ENCODE measurements at places on chromosomes 5 and 9.

- no peak for DNase-seq
Observed at GRCh38 chr5:33817301-33817700, 74.5 kb downstream of the ADAMTS12 start.

DNA sequence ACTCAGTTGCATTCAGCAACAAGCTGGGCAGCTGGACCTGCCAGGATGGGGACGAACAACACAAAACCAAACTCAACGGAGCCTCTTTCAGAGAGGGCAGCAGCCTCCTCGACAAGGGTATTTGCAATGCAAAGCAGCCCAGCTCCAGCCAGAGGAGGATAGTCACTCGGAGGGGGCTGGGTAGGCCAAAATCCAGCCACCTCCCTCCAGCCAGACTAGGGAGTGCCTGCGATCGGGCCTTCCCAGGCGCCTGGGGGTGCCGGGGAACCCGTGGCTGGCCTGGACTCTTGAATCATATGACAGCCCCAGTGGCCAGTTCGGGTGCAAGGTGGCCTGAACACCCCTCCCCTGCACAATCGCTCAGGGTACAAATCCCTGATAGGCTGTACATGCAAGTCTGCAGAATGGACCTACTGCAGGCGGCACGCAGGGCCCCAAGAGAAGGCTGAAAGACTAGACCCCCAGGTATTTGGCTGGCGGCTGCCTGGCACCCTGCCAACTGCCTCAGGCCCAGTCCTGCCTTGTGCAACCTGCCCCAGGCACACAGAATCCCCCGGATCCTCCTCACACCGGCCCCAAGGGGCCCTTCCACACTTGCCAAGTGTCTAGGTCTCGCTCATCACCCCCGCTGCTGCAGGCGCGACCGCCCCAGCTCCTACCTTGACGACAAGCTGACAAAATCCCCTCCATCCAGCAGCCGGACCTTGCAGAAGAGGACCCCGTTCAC is 1.3 kb downstream of the EEIG1 start:
- no peak for DNase-seq

DNA sequence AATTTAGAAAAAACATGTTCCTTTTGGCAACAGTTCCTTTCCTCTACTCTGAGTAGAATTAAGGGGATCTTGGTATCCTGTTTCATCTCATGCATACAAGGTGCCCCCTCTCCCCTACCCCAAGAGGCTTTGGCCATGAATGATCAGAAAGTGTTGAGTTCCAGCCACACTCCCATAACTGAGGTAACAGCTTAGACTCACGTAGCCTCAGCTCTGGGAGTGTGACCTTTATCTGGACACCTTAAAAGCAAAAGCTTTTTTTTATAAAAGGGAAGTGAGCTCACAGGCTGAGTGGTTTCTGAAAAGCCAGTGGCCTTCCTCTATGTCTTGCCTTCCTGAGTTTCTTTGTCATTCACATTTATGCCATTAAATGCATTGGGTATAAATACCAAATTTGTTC is 900 bp upstream of the HAVCR2 start:
- no peak for DNase-seq

- no peak for DNase-seq
Observed at GRCh38 chr5:1665231-1665630, 134.4 kb downstream of the MRPL36 start.

DNA sequence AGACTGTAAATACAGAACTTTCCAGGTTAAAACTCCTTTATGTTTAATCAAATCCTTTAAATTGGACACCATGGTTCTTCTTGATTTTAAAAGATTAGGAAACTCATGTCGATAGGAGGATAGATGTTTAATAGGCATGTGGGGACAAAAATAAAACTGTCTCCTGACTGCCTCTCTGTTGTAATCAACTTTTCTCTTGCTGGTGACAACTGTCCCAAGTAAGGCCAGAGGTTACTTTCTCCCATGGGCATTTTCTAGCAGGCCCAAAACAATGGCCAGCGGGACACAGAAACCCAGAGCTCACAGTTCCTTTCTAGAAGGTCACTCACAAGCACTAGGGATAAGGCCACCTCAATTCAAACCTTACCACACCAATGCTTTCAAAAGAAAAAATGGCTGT is 14.5 kb downstream of the SLC36A2 start:
- no peak for DNase-seq

- no peak for DNase-seq
Observed at GRCh38 chr5:138054847-138055558, 22.1 kb upstream of the FAM13B start.

- DNase-seq, result no peak
Observed at GRCh38 chr5:154444556-154445421, 1.0 kb upstream of the SAP30L start.

DNA sequence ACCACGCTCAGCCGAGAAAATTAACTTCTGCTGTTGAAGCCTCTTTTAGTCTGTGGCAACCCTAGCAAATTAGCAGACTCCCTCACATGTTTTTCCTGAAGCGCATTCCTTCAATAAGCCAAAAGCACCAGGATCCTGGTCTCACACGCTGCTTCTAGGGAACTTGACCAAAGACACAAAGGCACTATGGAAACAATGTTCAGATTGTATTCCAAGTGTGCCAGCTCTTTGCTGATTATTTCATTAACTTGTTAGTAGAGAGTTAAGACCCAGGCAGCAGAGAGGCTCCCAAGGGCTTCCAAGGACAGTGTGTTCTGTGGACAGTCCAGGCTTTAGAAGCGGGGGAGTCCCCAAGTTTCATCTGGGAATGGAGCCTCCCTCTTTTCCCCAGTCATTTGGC is 94.4 kb upstream of the BASP1 start:
- no peak for DNase-seq
